Small intestine (tissue), 16 donors: ENCODE measurements at places on chromosomes 7 and 10.

DNA sequence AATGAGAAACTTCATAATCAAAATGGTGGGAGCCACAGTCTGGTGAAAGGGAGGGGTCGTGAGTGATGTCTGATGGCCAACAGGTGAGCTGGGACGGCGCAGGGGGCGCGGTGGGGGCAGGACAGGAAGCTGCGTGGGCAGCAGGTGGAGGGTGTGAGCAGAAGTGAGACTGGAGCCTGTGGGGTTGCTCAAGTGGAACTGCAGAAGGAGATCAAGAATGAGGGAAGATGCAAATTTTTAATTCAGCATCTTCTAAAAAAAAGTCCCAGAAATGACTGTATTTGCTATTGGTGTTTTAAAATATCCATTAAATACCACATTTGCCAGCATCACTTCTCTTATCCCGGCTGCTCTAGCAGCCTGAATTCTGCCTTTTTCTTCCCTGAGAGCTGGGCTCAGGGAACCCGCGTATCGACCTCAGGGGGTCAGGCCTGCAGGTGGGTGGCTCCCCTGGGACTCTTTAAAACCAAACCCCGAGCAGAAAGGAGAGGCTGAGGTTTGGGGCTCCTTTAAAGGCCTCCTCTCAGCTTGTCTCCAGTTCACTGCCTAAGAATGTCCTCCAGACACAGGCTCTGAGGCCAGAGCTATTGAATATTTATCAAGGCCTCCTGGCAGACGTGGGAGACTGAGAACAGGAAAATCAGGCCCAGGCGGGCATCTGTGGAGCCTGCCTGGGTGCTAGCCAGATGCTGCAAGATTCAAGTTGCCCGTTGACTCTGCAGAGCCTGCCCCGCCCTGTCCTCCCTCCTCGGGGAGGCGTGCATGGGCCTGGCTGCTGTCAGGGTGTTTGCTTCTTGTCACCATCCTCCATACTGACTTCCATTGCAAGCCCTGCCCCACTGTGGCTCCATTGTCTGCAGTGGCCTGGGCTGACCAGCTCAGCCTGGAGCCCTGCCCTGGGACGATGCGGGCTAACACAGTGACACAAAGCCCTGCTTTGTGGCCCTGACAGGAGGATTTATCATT lies 53.9 kb downstream of the SYPL1 start:
- no peaks in the 10 kb centered on the region for H3K4me1 ChIP-seq
- DNase-seq, result peak; percentile 30
- H3K27ac ChIP-seq, result no peak overlapping the region
- no peaks in the 10 kb centered on the region for H3K36me3 ChIP-seq

DNA sequence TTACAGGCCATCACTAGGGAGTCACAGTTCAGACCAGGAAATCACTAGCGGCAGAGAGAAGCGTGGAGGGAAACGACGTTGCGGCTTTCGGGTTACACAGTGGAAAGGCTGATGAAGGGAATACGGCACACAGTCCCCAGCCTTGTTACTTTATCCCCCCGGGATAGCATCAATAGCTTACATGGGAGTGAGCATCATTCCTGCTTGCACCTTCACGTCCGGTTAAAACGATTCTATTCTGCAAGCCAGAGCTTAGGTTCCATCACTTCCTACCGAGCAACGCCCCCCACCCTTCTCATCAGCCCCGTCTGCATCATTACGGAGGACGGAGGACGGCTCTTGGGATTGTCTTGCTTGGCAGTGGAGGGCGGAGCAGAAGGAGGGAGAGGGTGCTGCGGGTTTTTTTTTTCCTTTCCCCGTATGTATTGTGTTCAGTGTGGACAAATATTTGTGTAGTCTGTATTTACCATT lies 124.9 kb downstream of the CLEC2L start:
- no peaks in the 10 kb centered on the region for H3K27me3 ChIP-seq
- H3K36me3 ChIP-seq, result no peaks in the 10 kb centered on the region
- H3K27ac ChIP-seq, result no peak overlapping the region
- H3K4me3 ChIP-seq, result no peak overlapping the region
- DNase-seq, result no peak
- no peaks in the 10 kb centered on the region for H3K4me1 ChIP-seq

DNA sequence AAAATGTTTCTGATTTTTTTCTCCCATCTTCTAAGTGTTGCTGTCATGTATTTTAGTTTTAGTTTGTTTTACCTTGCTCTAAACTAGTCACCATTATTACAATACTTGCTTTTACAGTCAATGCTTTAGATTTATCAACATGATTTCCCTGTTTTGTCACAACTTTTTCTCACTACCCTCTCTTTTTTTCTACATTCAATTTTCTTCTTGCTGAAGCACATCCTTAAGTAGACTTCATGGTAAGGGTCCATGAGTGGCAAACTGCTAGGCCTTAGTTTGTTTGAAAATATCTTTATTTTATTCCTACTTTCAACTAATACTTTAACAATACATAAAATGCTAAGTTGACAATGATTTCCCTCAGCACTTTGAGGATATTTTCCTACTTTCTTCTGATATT lies 173.5 kb downstream of the DNAJC1 start:
- no peaks in the 10 kb centered on the region for H3K4me1 ChIP-seq
- no peaks in the 10 kb centered on the region for H3K36me3 ChIP-seq
- no peaks in the 10 kb centered on the region for H3K27me3 ChIP-seq

DNA sequence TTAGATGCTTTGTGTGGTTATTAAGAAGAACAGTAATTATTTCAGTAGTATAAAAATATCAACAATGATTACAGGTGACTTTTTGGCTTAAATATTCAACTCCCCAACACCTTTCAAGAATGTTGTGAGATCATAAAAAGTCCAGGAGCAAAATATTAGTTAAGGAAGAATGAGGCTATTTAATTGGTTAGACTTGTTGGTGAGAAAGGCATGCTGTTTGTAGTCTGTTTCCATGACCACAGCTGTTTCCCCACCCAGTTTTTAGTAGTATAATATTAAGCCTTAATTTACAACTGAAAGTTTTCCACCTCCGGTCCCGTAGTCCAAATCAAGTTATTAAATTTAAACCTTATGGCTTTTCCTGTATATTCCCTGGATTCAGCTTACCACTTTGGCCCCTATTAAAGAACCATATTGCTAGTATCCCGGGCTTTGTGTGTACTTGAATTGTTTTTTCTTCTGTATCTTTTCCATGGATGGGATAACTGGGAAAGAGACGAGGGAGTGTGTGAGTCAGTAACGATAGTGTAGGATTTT lies 133.3 kb downstream of the CELF2 start:
- H3K36me3 ChIP-seq, result no peaks in the 10 kb centered on the region

GRCh38 chr7:139360948-139361307 lies 1.2 kb downstream of the LUC7L2 start:
- peaks cover 5% of the 10 kb centered on the region for H3K4me1 ChIP-seq
- DNase-seq, result no peak
- H3K27me3 ChIP-seq, result no peaks in the 10 kb centered on the region
- H3K36me3 ChIP-seq, result no peaks in the 10 kb centered on the region
- peak overlapping the region; percentile 52 for H3K27ac ChIP-seq

DNA sequence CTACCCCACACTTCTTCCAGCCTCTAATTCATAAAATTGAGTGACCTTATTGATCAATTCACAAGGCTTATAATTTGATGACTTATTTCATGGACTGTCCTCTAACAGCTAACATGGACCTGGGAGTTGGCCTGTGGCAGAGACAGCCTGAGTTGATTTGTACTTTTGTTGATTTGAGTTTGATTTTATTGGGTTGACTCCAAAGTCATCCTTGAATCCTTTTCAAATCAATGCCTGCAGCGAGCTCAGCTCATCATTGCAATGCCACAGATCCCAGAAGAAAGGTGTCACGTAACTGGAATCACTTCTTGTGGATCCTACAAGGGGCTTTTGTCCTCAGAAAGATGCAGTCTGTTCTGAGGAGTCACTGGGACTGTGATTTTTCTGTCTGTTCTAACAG lies 138.0 kb downstream of the CAMK1D start:
- no peak overlapping the region for H3K27ac ChIP-seq
- no peaks in the 10 kb centered on the region for H3K4me1 ChIP-seq
- no peaks in the 10 kb centered on the region for H3K36me3 ChIP-seq

DNA sequence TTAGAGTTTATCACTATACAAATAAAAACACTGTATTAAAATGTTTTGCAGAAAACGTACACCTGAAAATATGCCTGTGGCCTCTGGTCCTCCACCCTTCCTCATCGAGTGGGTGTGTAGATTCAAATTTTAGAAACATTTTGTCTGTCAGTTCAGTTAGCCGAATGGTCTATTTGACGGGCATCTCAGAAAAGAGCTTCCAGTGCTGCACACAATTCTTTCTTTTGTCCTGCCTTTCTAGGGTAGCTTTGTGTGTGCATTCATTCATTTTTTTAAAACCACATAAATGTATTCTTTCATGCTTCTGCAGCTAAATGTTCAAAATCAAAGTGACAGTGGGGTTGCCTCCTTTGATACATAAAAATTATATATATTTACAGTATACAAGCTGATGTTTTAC lies 46.8 kb downstream of the GNAI1 start:
- H3K4me1 ChIP-seq, result no peaks in the 10 kb centered on the region
- no peaks in the 10 kb centered on the region for H3K27me3 ChIP-seq
- H3K27ac ChIP-seq, result no peak overlapping the region
- no peaks in the 10 kb centered on the region for H3K36me3 ChIP-seq
- DNase-seq, result no peak

- peaks cover 81% of the 10 kb centered on the region for H3K36me3 ChIP-seq
- no peaks in the 10 kb centered on the region for H3K27me3 ChIP-seq
- no peak overlapping the region for H3K27ac ChIP-seq
- H3K4me3 ChIP-seq, result no peak overlapping the region
Measured at GRCh38 chr7:213324-213993, 21.1 kb downstream of the FAM20C start.

DNA sequence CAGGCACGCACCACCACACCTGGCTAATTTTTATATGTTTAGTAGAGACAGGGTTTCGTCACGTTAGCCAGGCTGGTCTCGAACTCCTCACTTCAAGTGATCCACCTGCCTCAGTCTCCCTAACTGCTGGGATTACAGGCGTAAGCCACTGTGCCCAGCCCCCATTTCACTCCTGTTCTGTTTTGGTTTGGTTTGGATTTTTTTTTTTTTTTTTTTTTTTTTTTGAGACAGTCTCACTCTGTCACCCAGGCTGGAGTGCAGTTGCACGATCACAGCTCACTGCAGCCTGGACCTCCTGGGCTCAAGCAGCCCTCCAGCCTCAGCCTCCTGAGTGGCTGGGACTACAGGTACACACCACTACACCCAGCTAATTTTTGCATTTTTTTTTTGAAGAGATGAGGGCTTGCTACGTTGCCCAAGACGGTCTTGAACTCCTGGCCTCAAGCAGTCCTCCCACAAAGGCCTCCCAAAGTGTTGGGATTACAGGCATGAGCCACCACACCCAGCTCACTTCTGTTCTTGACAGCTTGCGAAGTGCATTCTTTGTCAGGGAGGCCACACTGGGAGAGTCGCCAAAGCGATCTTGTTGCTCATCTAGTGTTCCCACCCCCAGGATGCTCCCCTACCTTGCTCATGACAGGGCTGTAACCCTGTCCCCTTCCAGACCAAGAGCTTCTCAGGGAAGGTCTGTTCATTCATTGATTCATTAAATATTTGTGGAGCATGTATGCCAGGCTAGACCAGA lies 229.1 kb downstream of the CUX1 start:
- no peaks in the 10 kb centered on the region for H3K27me3 ChIP-seq
- no peak overlapping the region for H3K4me3 ChIP-seq
- no peak for DNase-seq
- peaks cover 2% of the 10 kb centered on the region for H3K36me3 ChIP-seq
- H3K4me1 ChIP-seq, result peaks cover 3% of the 10 kb centered on the region

DNA sequence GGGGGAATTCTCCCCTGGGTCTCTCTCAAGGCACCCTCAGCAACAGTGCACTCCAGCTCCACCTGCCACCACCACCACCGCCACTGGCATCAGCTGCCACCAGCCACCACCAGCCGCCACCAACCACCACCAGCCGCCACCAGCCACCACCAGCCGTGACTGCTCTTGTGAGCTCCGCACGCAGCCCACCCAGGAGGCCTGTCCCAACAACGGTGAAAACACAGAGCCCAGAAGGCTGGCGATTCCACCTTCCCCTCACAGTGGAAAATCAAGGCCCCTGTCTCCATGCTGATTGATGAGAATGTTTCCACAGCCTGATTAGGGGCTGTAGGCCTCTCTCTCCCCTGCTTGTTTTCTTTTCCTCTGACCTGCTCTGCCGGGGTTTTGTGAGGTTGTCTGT lies 41.1 kb downstream of the COBL start:
- H3K4me3 ChIP-seq, result no peak overlapping the region
- DNase-seq, result no peak
- H3K27me3 ChIP-seq, result no peaks in the 10 kb centered on the region
- H3K27ac ChIP-seq, result no peak overlapping the region
- peaks cover 17% of the 10 kb centered on the region for H3K36me3 ChIP-seq
- peaks cover 11% of the 10 kb centered on the region for H3K4me1 ChIP-seq

DNA sequence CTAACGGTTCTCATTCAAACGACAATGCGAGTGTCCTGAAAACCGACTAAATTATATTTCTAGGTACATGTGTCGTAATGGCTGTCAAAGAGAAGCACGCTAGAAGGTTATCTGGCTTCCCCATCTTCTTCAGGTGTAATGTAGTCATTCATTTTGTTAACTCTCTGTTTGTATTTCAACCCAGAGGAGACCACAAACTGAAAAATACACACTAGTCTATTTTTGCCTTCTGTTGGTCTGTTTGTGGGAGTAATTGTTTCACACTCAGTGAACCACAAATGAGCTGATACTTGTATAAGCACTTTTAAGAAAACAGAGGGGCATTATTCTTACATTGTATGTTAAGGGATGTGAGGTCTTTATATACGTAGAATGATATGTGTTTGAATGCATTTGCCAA lies 305.9 kb downstream of the GATA3 start:
- H3K27me3 ChIP-seq, result peaks cover 2% of the 10 kb centered on the region
- H3K36me3 ChIP-seq, result no peaks in the 10 kb centered on the region
- no peak for DNase-seq
